Esophagus muscularis mucosa (tissue), 4 donors: ENCODE measurements at places on chromosomes 3 and 15. TPM values are rescaled to one million over a fixed set of nuclear protein-coding genes. Genes with fewer than 3 reads are reported as not detected.

C3orf20 gene
- total RNA-seq, result not detected

ANKRD34C gene
- total RNA-seq, result not detected

IL16 gene
- total RNA-seq, result 34.9 TPM

APOD gene
- total RNA-seq, result 355 TPM

LPP gene
- total RNA-seq, result 2,384 TPM

GOLGA8M gene
- total RNA-seq, result not detected
